ENCODE measurements at places on chromosomes 2 and 18. TPM values are rescaled to one million over a fixed set of nuclear protein-coding genes. Genes with fewer than 3 reads are reported as not detected.

GRCh38 chr2:38601463-38602135, 1.1 kb downstream of the HNRNPLL start:
- DNase-seq = no peak

DNA sequence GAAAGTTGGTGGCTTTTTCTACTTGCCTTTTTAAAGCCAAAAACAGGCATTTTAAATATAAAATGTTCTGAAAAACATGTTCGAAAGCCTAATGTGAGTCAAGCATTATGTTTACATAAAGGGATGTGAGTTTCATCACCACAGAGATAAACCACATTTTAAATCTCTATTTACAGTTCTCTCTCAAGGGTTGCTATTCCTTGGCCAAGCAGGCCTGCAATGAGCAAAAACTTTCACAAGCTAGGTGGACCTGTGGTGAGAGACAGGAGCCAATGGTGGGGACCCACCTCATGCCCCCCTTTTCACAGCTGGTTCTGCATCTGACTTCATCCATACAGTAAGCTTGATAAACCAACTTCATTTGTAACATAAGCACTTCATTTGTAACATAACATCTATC, 65.1 kb downstream of the CUL3 start:
- peak; percentile 59 for DNase-seq

GRCh38 chr18:80196528-80197320, 50.6 kb downstream of the PARD6G start:
- peak; percentile 74 for DNase-seq

- DNase-seq = no peak
Measured at GRCh38 chr2:195016841-195017240, 640.2 kb upstream of the SLC39A10 start.

DNA sequence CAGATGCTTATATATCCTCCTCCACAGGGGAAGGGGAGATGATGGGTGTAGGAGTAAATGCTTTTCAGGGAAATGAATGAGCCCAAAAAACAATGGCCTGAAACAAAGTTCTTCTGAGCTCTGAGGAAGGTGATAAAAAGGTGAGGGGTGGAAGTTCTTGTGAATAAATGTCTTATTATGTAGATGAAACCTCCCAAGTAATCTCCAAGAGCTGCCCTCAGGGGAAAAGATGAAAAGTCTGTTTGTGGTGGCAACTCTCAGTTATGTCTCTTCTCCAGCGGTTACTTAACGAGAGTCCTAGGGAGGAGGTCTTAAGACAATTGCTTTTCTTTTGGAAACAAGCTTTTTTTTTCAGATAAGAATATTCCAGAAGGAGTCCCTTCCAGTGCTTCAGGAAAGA, 115.5 kb upstream of the CHAC2 start:
- no peak for DNase-seq

- DNase-seq = no peak
Measured at GRCh38 chr2:224837066-224837465, 120.9 kb upstream of the CCDC195 start.

- no peak for DNase-seq
Measured at GRCh38 chr2:191748059-191748461, 70.1 kb downstream of the NABP1 start.

The DSG3 gene
- 1.4 TPM for total RNA-seq

The CXCR1 gene
- not detected for total RNA-seq

The PKDCC gene
- 4.0 TPM for total RNA-seq

The ADGRF3 gene
- total RNA-seq = under 0.01 TPM

The PLEKHH2 gene
- total RNA-seq = 18.8 TPM

All from osteoblast (primary cell).